ENCODE measurements at places on chromosomes 1 and 21.

DNA sequence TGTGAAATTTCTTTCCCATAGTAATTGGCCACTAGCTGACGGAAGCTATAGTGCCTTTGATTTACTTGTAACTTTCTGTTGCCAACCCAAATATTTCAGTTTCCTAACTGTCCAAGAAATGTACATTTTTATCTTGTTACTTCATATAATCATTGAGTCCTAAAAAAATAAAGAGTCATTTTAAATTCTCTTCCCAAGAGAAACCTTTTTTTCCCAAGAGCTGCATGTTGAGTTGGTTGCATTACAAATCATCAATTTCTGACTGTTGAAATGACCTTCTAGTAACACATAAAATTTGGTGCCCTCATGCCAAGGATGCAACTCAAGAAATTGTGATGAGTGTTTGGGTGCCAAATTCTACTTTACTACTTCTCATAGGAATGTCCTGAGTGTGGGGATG, 61.0 kb downstream of the HMCN1 start:
- no peak overlapping the region for H3K27ac ChIP-seq
- ATAC-seq, result no peak
- no peaks in the 10 kb centered on the region for H3K4me1 ChIP-seq
- H3K4me3 ChIP-seq, result no peak overlapping the region
- H3K27me3 ChIP-seq, result no peaks in the 10 kb centered on the region

- H3K27me3 ChIP-seq, result peaks cover 21% of the 10 kb centered on the region
- ATAC-seq, result no peak
- no peaks in the 10 kb centered on the region for H3K36me3 ChIP-seq
- no peak overlapping the region for H3K27ac ChIP-seq
- H3K4me1 ChIP-seq, result no peaks in the 10 kb centered on the region
These were observed 41.7 kb upstream of the SLC19A1 start for GRCh38 chr21:45583831-45584509.

GRCh38 chr1:116219651-116220434, 108.6 kb downstream of the MAB21L3 start:
- H3K4me1 ChIP-seq, result peaks cover 10% of the 10 kb centered on the region
- no peak overlapping the region for H3K4me3 ChIP-seq
- no peak overlapping the region for H3K27ac ChIP-seq
- peaks cover 10% of the 10 kb centered on the region for H3K27me3 ChIP-seq
- ATAC-seq, result no peak

- no peak overlapping the region for H3K4me3 ChIP-seq
- no peak overlapping the region for H3K27ac ChIP-seq
- no peaks in the 10 kb centered on the region for H3K36me3 ChIP-seq
These were observed 60.3 kb upstream of the RCOR3 start for GRCh38 chr1:211198880-211199279.

- ATAC-seq, result no peak
- H3K4me1 ChIP-seq, result peaks cover 13% of the 10 kb centered on the region
- peaks cover 48% of the 10 kb centered on the region for H3K27me3 ChIP-seq
- H3K27ac ChIP-seq, result no peak overlapping the region
- peaks cover 5% of the 10 kb centered on the region for H3K36me3 ChIP-seq
These were observed 25.6 kb downstream of the XCL2 start for GRCh38 chr1:168518201-168518689.

GRCh38 chr1:54570161-54570560, 22.1 kb downstream of the ACOT11 start:
- H3K4me1 ChIP-seq, result no peaks in the 10 kb centered on the region
- H3K4me3 ChIP-seq, result no peak overlapping the region
- no peaks in the 10 kb centered on the region for H3K36me3 ChIP-seq
- ATAC-seq, result no peak

DNA sequence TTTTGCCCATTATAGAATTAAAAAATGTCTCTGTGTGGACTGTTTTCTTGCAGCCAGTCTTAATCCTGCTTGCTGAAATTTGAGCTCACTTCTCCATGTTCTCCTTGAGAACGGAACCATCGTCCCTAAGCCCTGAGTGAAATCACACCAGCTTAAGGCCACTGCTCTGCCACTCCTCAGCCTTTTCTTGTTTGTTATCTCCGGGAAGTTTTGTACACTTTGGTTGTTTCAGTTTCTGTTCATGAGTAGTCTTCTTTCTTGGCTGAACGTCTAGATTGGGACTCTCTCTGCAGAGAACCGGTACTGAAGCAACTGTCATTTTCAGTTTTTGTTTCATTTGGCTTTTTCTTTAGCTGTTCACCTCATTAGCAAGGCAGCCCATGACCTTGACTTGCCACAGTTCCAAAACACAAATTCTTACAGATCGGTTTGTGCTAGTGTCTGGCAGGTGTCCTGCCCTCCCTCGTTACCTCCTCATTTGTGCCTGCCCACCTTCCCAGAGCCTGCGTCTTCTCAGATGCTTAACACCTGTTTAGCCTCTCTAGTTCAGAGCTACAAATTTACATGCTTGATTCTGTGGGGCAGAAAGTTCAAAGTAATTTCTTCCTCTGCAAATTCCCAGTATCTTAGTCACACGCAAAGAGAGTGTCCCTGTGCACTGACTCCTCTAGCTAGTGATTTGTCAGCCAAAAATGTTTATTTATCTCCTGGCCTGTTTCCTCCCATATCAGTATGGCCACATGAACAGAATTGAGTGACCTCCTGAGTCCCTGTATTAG, 12.4 kb downstream of the PSEN2 start:
- H3K4me3 ChIP-seq, result peak overlapping the region; percentile 68
- peaks cover 61% of the 10 kb centered on the region for H3K4me1 ChIP-seq
- H3K36me3 ChIP-seq, result peaks cover 52% of the 10 kb centered on the region
- H3K27me3 ChIP-seq, result no peaks in the 10 kb centered on the region

DNA sequence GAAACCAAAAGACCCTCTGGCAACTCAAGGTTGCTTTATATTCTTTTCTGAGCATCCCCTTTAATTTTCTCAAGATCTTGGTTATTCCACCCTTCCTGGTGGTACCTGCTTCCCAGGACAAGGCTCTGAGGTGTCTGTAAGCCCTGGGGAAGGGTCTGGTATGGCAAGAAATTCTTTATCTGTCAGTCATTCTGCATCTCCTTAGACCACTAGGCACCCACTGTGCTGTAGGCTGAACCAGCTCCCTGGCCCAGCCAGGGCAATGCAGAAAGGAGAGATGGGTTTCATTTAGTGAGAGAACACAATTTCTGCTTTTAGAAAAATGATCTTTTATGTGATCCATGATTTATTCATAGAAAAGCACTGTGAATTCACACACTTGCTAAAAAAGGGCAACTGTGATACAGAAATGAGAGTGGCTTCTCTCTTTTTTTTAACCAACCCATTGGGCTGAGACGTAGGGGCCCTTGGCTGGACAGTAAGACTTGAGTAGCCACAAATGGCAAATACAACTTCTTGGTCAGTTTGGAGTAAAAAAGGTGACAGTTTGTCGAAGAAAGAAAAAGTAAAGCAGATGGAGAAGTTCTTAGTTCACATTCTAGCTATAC, 4.1 kb downstream of the UROD start:
- H3K4me3 ChIP-seq, result no peak overlapping the region
- H3K36me3 ChIP-seq, result peaks cover 17% of the 10 kb centered on the region
- no peak overlapping the region for H3K27ac ChIP-seq
- H3K27me3 ChIP-seq, result no peaks in the 10 kb centered on the region
- peaks cover 35% of the 10 kb centered on the region for H3K4me1 ChIP-seq
- ATAC-seq, result no peak

DNA sequence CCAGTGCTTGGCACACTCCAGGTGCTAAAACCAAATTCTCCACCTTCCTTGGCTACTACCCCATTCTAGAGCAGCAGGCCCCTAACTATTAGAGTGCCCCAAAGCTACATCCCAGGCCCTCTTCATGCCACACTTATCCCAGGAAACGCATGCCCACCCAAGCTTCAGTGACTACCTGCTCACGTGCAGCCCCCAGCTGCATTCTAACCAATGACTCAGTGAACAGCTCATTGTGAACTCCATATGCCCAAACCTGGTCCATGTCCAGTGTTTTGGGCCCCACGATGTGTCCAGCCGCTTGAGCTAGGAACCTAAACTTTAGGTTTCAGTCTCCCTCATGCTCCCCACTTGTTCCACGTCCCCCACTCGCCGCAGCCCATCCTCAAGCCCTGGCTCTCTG, 41.5 kb downstream of the NKAIN1 start:
- peaks cover 50% of the 10 kb centered on the region for H3K27me3 ChIP-seq
- H3K36me3 ChIP-seq, result no peaks in the 10 kb centered on the region

GRCh38 chr21:42122398-42122797, 51.3 kb downstream of the UMODL1 start:
- no peaks in the 10 kb centered on the region for H3K36me3 ChIP-seq
- peaks cover 41% of the 10 kb centered on the region for H3K4me1 ChIP-seq
- peaks cover 89% of the 10 kb centered on the region for H3K27me3 ChIP-seq
- H3K27ac ChIP-seq, result no peak overlapping the region
- no peak for ATAC-seq

DNA sequence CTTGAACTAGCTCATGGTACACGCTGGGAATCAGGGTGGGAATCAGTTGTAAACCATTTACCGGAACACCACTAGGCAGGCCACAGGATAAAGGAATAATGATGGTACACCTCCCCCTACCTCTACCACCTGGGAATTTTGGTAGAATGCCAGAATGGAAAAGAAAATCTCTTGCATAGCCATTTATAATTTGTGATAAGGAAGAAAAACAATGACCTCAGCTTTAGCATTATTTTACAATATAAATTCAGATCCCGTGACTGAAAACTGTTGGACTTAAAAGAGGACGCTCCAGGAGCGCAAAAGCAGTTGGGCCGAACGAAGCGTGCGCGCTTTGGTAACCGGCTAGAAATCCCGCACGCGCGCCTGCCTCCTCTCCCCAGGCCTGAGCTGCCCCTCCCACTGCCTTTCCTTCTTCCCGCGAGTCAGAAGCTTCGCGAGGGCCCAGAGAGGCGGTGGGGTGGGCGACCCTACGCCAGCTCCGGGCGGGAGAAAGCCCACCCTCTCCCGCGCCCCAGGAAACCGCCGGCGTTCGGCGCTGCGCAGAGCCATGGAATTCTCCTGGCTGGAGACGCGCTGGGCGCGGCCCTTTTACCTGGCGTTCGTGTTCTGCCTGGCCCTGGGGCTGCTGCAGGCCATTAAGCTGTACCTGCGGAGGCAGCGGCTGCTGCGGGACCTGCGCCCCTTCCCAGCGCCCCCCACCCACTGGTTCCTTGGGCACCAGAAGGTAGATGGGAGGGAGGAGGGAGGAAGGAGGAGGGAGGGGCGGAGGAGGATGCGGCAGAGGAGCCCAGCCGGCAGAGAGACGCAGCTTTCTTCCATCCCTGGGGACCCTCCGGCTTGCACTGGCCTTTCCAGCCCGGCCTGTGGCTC, at the start of gene CYP4X1:
Gene CYP4X1, plus strand, starts transcription at position 402 of the 873 bp plus-strand sequence. Its CDS starts 149 bp downstream, at position 551.
- H3K4me3 ChIP-seq, result no peak within 1 kb of the TSS
- H3K27ac ChIP-seq, result no peak within 1 kb of the TSS
- no peaks in the 10 kb centered on the region for H3K36me3 ChIP-seq
- H3K4me1 ChIP-seq, result no peaks in the 10 kb centered on the region

- no peaks in the 10 kb centered on the region for H3K27me3 ChIP-seq
- no peak overlapping the region for H3K27ac ChIP-seq
- H3K36me3 ChIP-seq, result no peaks in the 10 kb centered on the region
- no peaks in the 10 kb centered on the region for H3K4me1 ChIP-seq
- no peak overlapping the region for H3K4me3 ChIP-seq
These were observed 277.6 kb downstream of the PBX1 start for GRCh38 chr1:164836614-164837018.

- H3K27me3 ChIP-seq, result peaks cover 23% of the 10 kb centered on the region
- H3K36me3 ChIP-seq, result no peaks in the 10 kb centered on the region
- no peak for ATAC-seq
- peaks cover 33% of the 10 kb centered on the region for H3K4me1 ChIP-seq
These were observed 127.0 kb downstream of the MRPS6 start for GRCh38 chr21:34200288-34200905.

- peaks cover 64% of the 10 kb centered on the region for H3K4me1 ChIP-seq
- H3K36me3 ChIP-seq, result peaks cover 52% of the 10 kb centered on the region
- H3K27me3 ChIP-seq, result no peaks in the 10 kb centered on the region
- ATAC-seq, result no peak
- H3K27ac ChIP-seq, result peak overlapping the region; percentile 78
- H3K4me3 ChIP-seq, result peak overlapping the region; percentile 16
These were observed 11.7 kb downstream of the PIK3CD start for GRCh38 chr1:9663257-9663656.

- no peak overlapping the region for H3K27ac ChIP-seq
- no peak for ATAC-seq
- H3K4me3 ChIP-seq, result no peak overlapping the region
- H3K4me1 ChIP-seq, result peaks cover 13% of the 10 kb centered on the region
- no peaks in the 10 kb centered on the region for H3K36me3 ChIP-seq
These were observed 16.2 kb upstream of the TSNAX start for GRCh38 chr1:231512147-231512698.

GRCh38 chr1:182709225-182709764, 24.9 kb upstream of the RGS8 start:
- no peak overlapping the region for H3K4me3 ChIP-seq
- no peak for ATAC-seq
- no peak overlapping the region for H3K27ac ChIP-seq
- H3K36me3 ChIP-seq, result no peaks in the 10 kb centered on the region

DNA sequence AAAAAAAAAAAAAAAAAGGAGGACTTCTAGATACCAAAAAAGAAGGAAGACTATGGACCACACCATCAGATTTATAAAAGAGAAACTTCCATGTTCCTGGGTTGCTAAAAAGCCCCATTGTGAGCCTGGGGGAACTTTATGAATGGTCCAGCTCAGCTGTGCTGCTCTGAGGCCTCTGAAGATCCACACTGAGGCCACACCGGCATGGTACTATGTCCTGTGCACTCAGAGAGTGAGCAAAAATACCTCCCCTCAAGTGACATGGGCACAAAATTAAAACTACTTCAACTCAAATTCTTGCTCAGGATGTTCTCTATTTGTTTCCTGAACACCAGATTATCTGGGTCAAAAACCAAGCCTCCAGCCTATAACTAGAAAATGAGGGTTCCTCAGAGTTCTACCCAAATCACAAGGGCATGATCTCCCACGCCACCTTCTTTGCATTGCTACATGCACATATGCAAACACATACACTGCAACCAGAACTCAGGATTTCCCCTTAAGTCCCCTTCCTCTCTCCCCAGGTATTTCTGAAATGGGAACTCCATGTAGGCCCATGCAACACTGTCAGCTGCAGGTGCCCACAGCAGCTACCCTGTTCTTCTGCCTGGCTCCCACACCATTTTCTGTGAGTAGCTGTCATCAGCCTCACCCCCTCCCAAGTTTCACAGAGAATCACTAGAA, 94.4 kb downstream of the SH3GLB1 start:
- no peaks in the 10 kb centered on the region for H3K27me3 ChIP-seq
- peak overlapping the region; percentile 36 for H3K27ac ChIP-seq
- peak; percentile 85 for ATAC-seq
- H3K36me3 ChIP-seq, result no peaks in the 10 kb centered on the region

- ATAC-seq, result no peak
- H3K36me3 ChIP-seq, result no peaks in the 10 kb centered on the region
- no peak overlapping the region for H3K27ac ChIP-seq
- no peak overlapping the region for H3K4me3 ChIP-seq
These were observed 446.9 kb downstream of the NEGR1 start for GRCh38 chr1:71835442-71835813.

DNA sequence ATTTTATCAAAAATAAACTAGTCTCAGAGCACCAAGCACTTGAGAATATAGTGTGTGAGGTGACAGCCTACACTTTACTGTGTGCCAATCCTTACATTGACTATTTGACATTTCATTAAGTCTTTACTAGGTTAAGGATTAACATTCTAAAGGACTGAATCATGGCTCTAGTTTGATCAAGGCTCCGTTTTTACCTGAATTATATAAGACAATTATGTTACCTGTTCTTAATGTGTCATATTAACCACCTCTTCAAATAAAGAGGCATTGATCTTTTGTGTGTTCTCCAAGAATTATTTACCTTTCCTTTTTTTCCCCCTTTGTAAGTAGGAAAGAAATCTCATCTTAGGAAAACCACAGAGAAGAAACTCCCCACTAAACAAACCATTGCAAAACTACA, 189.7 kb downstream of the HS2ST1 start:
- no peak overlapping the region for H3K27ac ChIP-seq
- no peaks in the 10 kb centered on the region for H3K4me1 ChIP-seq
- peaks cover 33% of the 10 kb centered on the region for H3K36me3 ChIP-seq
- H3K27me3 ChIP-seq, result no peaks in the 10 kb centered on the region
